ENCODE measurements at places on chromosomes 6 and 20.

DNA sequence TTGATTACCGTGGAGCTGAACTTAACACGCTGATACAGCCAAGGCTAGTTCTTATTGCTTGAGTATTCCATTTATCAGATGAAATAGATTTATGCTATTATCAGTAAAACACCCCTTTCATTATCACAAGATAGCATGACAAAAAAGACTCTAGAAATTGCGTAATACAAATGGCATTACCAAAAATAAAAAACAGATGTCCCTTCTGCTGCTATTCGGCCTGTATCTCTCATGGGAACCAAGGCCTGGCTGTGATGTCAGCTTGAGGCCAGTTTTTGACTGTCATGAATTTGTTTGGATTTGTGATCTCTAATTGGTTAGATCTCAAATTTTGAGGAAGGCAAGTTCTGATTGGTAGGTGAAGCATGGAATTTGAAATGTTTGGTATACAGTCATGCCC, 25.2 kb downstream of the MEI4 start:
- no peak for ATAC-seq

DNA sequence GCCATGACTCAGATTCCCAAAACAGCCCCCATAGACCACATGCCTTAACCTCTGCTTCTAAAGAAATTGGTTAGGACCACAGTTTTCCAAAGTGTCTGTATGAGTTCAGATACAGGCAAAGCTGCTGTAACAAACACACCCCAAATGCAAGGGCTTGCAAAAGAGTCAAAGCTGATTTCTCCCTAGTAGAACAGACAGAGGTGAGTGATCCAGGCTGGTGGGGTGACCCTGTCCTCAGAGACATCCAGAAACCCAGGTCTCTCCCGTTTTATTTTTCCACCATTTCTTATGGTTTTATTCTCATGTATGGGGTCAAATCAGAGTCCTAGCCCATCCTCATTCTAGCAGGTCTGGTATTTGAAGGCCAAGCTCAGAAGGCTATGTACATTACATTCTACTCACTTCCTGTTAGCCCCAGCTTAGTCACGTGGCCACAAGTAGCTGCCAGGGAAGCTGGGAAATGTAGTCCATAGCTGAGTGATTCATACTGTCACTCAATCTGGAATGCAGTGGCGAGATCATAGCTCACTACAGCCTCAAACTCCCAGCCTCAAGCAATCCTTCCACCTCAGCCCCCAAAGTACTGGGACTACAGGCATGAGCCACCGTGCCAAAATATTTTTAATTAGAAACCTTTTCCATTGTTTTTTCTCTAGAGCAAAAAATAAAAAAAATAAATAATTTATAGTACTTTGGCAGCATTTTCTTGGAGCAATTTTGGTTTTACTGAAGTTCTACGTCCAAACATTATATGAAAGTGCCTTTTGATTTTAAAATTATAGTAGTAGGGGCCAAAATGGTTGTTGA, 175.2 kb downstream of the ZMYND8 start:
- peak; percentile 95 for ATAC-seq

DNA sequence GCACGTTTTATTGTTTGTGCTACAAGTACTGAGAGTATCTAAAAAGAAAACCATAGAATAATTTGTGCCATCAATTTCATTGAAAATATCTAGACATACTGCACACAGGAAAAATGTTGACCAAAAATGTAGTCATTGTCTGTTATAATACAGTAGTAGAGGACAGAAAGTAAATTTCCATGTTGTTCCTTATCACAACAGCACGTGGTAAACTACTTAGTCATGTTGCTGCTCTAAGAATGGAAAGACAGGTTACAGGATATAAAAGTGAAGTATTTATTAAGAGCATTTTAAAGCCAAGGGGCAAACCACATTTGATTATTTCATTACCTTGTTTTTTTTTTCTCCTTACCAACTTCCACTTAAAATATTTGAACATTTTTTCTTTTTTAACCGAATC, 89.0 kb upstream of the CEP85L start:
- peak; percentile 17 for ATAC-seq

DNA sequence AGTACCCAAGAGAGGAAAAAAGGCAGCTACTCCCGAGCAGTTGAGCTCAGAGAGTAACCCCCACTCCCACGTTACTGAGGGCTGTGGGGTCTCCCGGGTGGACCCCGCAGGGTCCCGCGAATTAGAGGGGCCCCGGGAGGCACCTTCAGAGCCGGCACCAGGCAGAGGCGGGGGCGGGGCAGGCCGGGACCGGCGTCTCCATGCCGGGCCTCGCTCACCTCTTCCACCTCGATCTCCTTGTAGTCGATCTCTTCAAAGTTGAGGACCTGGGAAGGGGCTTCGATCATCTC, 381 bp downstream of the MAP3K7 start:
- peak; percentile 51 for ATAC-seq

DNA sequence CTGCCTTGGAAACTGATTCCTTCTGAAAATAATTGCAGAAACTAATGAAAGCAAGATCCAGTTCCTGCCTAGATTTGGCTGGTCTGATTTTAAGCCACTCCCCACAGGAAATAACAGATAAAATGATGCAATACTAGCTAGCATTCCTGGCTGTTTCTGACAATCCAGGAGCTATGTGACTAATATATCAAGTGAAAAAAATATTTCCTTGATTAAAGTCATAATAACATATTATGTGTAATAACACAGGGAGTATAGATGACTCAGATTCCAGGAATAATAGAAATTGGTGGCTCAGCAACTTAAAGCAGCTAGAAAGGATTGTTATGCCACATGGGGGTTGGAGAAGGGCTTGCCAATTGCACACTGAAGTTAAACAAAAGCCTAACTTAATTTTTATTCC, 182.7 kb upstream of the SALL4 start:
- peak; percentile 95 for ATAC-seq

DNA sequence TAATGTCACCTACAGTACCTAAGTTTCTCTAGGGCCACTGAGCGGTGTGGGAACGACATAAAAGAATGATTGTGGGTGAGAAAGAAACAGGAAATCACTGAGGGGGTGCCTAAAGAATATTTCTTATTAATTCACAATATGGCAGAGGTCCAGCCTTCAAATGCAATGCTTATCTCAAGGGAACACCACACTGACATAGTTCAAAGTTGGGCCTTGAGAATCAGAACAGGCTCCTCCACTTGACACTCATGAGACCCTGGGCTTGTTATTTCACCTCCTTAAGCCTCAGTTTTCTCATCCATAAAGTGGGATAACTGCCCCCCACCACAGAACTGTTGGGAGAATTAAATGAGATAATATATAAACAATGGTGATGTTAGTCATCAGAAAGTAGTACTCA, 40.4 kb upstream of the ARHGAP18 start:
- ATAC-seq = no peak

- ATAC-seq = peak; percentile 32
Observed at GRCh38 chr6:96234444-96234843, 218.7 kb downstream of the FUT9 start.

- no peak for ATAC-seq
Observed at GRCh38 chr20:12847872-12848271, 160.9 kb upstream of the SPTLC3 start.

DNA sequence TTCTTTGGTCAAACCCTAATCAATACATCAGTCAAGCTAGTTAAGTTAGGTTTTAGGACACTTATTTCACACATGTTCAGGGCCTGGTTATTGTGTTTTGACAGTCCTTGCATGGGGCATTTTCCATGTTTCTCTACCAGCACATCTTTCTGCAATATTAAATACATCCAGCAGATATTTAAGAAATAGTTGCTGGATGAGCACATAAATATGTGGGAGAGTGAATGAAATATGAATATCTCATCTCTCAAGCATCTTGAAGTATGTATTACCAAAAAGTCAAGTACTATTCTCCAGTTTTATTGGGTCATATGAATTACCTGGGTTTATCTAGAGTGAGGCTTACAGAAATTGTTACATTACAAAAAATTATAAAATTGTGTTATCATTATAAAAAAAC, 621.9 kb upstream of the GJE1 start:
- ATAC-seq = no peak

GRCh38 chr6:108941859-108942258, 93.6 kb downstream of the ARMC2 start:
- ATAC-seq = no peak

- peak; percentile 63 for ATAC-seq
Observed at GRCh38 chr6:1596088-1596852, 13.4 kb upstream of the FOXC1 start.

- no peak for ATAC-seq
Observed at GRCh38 chr6:29809249-29809648, 18.4 kb upstream of the HLA-G start.

DNA sequence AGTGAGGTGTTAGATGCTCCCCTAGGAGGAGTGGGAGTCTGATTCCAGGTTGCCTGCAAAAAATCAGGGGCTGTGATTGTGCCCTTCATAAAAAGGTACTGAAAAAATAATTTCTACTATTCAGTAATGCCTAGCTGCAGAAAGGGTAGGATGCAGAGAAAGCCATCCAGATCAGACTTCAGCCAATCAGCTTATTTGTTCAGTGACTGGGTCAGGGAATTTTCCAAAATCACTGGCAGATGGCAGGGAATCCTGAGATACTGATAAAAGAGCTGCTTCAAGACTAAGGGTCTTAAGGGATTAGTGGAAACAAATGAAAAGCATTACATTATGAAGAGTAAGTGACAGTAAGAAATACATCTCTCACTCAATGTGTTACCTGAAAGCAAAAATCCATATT, 42.8 kb upstream of the MTRF1L start:
- ATAC-seq = no peak

GRCh38 chr6:12114055-12114503, 102.0 kb downstream of the HIVEP1 start:
- ATAC-seq = no peak
